ELR (cell line): ENCODE measurements at places on chromosomes 2 and 18.

GRCh38 chr2:151363709-151364108 is 6.3 kb downstream of the TNFAIP6 start:
- DNase-seq = no peak

GRCh38 chr2:98419544-98419943 is 25.1 kb upstream of the INPP4A start:
- no peak for DNase-seq

DNA sequence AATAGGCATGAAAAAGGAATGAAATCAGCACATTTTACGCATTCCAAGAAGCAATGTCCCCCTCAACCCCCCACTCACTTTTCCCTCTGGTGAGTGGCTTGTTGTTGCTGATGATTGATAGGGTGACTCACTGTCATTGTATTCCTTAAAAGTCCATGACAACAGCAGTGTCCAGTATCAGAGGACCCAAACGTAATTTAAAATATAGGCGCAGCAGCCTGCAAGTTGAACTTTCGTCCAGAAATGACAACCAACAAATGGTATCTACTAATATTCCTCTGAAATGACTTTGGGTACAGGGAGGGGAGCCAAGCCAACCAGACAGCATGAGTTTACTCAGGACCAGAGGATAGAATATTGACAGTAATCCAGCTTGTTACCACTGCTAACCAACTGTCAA is 182.9 kb upstream of the SIX3 start:
- DNase-seq = no peak

DNA sequence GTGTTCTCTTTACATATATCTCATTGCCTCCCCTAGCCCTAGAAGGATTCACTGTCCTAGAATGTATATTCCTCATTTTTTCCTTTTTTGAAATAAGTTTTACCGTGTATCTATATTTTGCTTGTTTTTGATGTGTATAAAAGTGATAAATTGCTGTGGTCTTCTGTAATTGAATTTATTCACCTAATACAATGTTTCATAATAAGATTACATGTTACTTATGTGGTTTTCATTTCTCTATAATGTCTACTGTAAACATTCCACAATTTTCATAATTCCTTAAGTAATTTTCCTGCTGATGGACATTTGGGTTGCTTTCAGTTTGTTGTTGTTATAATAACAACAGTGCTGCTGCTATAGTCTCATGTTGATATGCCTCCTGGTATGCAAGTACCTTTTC is 118.2 kb downstream of the PHLPP1 start:
- DNase-seq = no peak

GRCh38 chr2:217270485-217271121 is 410.7 kb upstream of the TNP1 start:
- DNase-seq = no peak

DNA sequence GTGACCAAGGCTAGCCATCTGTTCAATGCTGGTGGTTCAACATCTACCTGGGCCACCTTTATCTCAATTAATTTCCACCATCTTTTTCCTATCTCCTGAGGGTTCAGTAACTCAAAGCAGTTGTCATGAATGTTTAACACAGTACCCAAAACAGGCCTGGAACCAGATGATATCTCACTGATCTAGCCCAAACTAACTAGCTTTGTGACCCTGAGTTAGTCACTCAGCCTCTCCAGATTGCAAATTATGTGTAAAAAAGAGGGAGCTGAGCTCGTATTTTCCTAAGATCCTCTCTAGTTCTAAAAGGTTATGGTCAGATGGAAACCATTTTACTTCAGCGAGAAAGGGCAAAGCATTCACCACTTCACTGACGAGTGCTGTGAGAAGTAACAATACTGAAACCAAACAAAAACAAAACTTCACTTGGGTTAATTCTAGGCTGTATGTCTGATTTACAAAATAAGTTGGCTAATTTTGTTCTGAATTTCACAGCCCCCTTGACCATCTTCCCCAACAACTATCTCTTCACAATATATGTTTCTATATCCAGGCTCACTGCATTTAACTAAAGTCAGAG is 14.8 kb downstream of the SPRED2 start:
- DNase-seq = no peak
